HCT116 (cell line): ENCODE measurements at places on chromosomes 1 and 21. TPM values are rescaled to one million over a fixed set of nuclear protein-coding genes. Genes with fewer than 3 reads are reported as not detected.

Gene FCRL4
- total RNA-seq, result not detected

Gene SLAMF1
- total RNA-seq, result 0.30 TPM

Gene CFHR4
- total RNA-seq, result not detected

Gene LCK
- 0.79 TPM for total RNA-seq

GRCh38 chr1:24107462-24108138 is 4.3 kb downstream of the MYOM3 start:
- peak; percentile 18 for DNase-seq

GRCh38 chr1:92749024-92749634 is 35.8 kb downstream of the EVI5 start:
- DNase-seq, result peak; percentile 51

DNA sequence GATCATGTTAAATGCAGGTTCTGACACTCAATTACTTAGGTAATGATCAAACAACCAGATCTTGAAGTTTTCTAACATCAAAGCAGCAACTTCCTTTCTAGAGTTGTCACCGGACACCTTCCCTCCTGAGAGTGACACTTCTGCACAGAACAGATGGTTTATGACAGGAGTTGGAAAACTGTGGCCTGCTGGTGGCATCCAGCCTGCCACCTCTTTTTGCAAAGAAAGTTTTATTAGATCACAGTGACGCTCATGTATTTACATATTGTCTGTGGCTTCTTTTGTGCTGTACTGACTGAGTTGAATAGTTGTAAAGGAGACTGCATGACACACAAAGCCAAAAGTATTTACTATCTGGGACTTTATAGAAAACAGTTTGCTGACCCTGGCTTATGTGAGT is 28.3 kb downstream of the DDR2 start:
- DNase-seq, result no peak

DNA sequence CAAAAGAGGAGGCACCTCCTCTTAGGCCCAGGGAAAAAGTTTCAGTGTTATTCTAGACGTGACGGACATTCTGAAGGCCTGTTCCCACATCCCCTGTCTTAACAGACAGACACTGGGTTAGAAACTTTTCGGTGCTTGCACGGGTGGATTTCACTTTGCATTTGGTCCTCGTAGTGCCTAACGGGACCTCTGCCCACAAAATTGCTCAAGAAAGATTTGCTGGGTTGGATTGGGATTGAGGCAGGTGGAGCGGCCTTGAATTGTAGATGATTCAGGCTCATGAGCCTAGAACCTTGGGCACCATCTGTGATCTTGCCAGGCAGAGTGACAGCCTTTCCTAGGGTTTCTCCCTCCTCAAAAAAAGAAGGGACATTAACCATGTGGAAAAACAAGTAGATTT is 2.8 kb downstream of the PLA2G5 start:
- no peak for DNase-seq

DNA sequence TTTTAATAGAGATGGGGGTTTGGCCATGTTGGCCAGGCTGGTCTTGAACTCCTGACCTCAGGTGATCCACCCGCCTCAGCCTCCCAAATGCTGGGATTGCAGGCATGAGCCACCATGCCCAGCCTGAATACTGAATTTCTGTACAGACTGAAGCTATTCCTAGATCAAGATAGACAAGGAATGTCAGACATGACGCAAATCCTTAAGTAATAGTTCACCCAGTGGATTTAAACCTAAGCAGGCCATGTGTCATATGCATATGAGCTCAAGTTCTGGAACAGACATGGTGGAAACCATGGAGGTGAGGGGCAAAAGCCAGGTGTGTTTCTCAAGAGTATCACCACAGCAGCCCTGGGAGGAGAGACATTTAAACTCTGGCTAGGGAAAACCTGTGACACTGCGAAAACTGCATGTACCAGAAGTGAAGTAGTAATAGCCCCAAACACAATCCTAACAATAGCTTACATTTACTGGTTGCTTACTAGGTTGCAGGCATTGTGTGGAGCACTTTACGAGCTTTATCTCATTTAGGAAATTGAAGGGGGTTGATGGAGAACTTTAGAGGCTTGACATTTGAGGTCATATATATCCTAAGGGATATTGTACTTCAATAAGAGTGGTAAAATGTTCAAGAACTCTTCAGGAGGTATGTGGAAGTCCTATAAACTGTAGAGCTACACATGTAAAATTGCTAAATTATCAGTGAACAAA is 31.7 kb upstream of the MAN1A2 start:
- DNase-seq, result no peak

GRCh38 chr21:44568667-44569556 is 4.6 kb upstream of the KRTAP10-4 start:
- DNase-seq, result no peak

DNA sequence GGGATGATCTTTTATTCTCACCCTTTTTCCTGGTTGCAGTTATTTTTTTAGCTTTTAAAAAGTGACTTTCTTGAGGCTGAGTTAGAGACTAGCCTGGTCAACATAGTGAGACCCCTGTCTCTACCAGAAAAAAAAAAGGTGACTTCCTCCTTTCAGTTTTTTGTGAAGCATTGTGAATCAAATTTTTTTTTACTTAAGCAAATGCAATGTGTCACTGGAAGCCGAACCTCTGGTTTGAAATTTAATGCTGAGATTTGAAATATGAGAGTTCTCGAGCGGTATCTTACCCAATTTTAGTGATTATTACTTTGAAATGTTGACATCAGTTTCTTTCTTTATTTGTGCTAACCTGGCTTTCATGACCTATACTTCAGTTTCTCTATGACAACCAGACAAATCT is 3.6 kb downstream of the CAP1 start:
- no peak for DNase-seq
